NCI-H1092 treated with DMSO at 0.1 percent for 48 hours (cell line): ENCODE measurements at places on chromosomes 7 and 10.

DNA sequence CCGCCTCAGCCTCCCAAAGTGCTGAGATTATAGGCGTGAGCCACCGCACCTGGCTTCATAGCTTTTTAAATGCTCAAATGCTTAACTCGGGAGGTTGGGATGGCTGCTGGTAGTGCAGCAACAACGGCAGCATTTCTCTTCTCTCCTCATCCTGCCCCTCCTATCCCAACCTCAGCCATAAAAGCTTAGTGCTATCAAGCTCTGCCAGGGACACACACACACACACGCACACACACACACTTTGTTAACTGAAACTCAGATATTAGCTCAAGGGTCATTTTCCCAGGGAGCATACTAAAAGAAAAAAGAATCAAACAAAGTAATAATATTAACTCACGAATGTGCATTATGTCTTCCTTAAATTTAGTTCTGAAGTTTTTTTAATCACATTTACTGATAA, 63.0 kb upstream of the HPS1 start:
- DNase-seq = no peak

DNA sequence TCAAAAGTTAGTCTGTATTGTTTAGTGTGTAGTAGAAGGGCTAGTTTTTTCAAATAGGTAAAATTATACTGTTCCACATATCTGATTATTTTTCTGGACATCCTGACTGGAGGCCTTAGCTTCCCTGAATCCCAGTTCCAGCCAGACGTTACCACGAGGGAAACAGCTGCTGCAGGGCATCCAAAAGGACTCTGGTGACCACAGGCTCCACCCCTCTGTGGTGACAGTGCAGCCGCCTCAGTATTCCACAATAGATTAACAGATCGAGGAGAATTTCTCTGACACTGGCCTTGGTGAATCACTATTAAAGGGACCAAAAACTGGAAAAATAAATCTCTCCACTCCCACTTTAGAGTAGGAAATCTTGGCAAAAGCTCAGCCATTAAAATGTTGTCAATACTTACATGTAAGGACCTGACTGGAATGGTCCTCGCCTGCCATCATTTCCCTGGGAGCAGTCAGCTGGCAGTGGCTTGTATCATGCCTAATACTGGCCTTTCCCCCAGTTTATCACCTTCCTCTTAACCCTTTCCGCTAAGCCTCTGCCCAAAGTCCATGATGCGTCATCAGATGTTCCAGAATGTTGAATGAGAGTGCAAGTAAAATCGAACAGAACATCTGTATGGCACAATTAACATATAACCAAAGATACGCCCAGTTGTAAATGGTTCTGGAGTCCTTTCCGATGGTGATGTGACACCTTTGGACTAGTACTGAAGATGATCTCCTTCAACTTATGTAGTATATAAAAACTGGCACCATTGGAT, 31.6 kb downstream of the ENO4 start:
- DNase-seq = no peak

GRCh38 chr10:34920578-34920977, 105.5 kb upstream of the PARD3 start:
- DNase-seq = no peak

DNA sequence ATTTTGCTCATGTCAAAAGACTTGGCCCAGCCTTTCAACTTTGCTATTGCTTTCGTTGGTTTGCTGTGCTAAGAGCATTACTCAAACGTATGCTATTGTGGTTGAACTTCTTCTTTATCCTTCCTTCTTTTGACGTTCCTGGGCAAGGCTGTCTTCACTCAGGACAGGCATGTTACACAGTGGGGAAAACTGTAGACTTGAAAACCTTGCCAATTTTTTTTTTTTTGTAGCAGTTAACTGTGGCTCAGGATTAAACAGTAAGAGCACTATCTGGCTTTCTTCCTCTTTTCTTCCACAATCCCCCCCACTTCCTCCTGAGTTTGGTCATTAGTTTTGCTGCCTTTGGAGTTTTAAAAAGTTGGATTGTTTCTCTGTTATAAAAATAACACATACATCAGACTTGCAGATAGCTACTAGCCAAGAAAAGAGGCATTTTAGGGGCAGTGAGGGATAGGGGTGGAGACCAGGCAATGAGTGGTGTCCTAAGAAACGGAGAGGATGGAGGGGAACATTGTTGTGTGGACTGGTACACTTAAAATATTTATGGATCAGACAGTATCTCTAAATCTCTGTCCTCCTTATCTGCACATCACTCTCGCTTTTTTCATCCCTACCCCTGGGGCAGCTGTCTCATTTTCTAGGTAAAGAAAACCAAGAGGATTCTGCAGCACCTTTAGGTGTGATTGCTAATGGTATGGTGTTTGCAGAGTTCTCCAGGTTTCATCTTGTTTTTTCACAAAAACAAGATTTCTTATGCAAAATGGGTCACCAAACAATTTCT, 181.7 kb downstream of the LRMDA start:
- DNase-seq = no peak

- peak; percentile 71 for DNase-seq
These were observed 11.3 kb downstream of the CPA2 start for GRCh38 chr7:130277763-130278643.

GRCh38 chr7:45435846-45436245, 138.3 kb upstream of the ADCY1 start:
- no peak for DNase-seq

GRCh38 chr10:23467012-23467411, 28.1 kb downstream of the OTUD1 start:
- DNase-seq = no peak

DNA sequence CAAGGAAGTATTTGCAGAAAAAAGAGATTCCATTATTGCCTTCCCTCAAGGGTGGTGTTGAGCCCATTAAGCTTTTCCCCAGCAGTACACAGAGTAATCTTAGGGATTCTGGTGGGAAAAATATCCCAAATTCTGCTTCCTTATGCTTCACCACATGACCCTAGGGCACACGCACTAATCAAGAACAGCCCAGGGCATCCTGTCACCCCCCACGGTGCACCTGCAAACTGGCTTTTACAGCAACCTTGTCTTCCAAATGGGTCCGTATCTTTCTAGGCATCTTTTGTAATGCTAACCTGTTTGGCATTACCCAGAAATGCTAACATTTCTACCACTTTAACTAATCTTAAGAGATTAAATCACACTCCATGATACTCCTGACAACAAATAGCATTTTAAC, 926 bp upstream of the C7orf33 start:
- no peak for DNase-seq

- DNase-seq = peak; percentile 31
These were observed at the start of gene CCNY for GRCh38 chr10:35336084-35336831. CCNY (plus strand) TSS chr10:35336509; CDS start chr10:35337054, 545 bp downstream.

DNA sequence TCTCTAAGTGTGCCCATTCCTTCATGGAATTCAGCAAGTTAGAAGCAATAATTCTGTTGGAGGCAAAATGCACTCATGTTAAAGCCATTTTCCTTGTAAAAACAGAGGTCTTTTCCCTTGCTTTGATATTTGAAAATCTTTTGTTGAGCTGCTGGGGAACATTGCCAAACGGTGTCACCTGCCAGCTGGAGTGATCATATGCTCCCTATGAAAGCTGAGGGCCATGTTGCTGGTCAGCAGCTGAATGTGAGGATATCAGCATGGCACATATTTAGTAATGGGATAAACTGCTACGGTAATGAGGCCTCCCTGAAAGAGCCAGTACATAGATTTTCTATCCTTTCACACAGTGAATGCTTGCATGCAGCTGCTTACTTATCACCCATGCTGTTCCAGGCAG, 224.3 kb downstream of the THSD7A start:
- peak; percentile 84 for DNase-seq

GRCh38 chr10:79449181-79450146, 4.0 kb upstream of the ZCCHC24 start:
- DNase-seq = no peak

DNA sequence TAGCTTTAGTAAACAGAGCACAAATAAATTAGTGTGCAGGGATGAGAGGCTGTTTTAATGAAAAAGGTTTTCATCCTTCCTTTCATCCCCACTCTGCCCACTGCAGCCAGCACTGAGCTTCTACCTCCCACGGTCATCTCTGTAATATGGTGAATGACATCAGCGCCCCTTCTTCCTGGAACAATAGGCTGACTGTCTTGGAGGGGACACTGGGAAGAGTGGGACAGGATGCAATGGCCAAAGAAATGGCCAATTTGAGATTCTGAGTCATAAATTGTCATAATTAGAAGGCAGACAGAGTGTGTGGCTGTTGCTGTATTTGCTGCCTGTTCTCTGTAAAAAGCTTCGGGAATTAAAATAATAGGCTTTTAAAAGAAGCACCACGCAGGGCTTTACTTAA, 126.7 kb upstream of the CALN1 start:
- DNase-seq = no peak

DNA sequence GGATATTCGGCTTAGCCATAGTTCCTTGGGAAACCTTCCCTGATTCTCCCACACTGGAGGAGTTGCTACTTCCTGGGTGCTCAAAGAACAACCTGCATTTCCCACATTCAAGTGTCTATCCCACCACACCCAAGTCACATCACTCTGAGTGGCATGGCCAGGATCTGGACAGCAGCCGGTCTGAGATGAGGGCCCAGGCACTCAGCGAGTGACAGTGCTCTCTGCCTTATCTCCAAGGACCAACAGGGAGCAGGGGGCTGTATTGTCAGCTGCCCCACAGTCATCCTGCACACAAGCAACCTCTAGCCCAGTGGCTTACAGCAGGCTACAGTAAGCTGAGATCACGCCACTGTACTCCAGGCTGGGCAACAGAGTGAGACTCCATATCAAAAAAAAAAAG, 16.1 kb upstream of the SLC18A3 start:
- DNase-seq = no peak

DNA sequence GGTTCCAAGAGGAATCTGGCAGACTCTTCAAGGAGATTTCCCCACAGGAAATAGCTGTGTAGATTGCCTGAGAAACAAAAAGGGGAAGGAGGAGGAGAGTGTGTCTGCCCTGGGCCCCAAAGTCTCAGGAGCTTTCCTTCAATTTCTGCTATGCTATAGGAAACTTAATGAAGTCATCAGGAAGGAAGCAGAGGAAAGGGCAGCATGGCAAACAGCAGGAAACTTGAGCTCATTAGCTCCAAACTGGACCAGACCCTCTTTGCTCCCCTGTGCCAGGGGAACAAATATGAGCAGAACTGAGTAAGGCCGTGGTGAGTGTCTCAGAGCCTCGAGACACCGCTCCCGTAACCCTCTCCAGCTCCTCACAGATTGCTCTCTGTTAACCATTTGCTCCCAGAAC, 4.8 kb upstream of the KCNIP2 start:
- no peak for DNase-seq

GRCh38 chr7:68155676-68156075, 1159.0 kb downstream of the TYW1 start:
- DNase-seq = no peak

DNA sequence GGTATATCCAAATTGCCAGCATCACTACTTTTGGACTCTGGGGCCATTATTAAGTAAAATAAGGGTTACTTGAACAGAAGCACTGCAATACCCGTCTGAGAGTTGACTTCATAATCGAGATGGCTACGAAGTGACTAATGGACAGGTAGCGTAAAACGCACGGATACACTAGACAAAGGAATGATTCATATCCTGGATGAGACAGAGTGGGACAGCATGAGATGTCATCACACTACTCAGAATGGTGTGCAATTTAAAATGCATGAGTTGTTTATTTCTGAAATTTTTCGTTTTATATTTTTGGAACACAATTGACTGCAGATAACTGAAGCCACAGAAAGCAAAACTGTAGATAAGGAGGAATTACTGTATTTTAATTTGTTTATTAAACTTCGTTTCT, 421.5 kb upstream of the LRGUK start:
- DNase-seq = no peak

DNA sequence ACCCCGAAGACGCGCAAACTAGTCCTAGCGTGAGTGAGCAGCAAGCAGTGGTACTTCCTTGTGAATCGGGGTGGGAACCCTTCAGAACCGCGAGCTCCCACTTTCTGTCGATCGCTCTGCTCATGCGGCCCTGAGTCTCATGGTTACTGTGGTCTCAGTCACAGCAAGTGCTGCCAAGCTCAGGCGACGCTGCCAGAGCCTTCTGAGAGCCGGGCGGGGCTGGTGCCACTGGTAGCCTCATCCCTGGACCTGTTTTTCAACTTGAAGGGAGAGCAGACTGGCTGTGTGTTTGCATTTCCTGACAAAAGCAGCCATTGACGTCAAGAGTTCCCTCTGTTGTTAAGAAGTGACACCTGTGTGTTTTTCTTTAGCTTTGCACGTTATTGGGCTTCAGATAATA, 32.9 kb upstream of the BHLHA15 start:
- no peak for DNase-seq
